ENCODE measurements at places on chromosomes 2 and 18. TPM values are rescaled to one million over a fixed set of nuclear protein-coding genes. Genes with fewer than 3 reads are reported as not detected.

Gene RNU2-63P
- 3.9 TPM for total RNA-seq

DNA sequence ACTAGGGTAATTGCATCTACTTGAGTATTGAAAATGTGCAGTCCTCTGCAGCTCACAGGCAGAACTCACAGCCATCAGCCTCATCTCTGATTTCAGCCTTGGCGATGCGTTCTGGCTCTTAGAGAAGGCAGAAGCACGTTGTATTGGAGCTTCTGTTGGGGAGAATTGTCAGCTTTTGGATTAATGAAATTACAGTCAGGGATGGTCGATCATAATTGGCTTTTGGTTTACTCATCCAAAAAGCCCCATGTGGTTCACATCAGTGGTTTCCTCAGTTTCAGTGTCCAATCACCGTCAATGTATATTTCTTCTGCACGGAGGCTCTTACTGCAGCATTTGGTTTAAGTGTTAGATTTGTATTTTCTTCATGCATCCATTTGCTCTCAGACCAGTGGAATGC lies 218.5 kb upstream of the SOX11 start:
- H3K27ac ChIP-seq, result no peak overlapping the region
- no peak overlapping the region for H3K4me3 ChIP-seq
- H3K36me3 ChIP-seq, result no peaks in the 10 kb centered on the region
- no peak for DNase-seq
- no peaks in the 10 kb centered on the region for H3K27me3 ChIP-seq

DNA sequence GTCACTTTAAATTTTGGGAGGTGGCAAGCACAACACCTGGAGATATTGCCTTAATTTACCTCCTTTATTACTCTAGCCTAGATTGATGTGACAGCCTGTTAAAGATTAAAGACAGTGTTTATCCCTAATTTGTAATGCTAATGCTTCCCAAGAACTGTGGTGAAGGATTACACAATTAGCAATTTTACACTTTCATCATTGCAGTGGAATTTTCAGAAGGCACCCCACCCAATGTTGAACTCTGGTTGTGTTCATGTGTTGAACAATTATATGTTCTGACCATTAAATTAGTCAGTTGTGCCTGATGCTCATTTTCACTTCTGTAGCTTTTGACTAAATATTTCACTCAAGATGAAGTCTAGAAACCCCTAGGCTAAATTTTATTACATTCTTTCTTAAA lies 317.1 kb upstream of the CWC22 start:
- H3K27ac ChIP-seq, result no peak overlapping the region
- no peaks in the 10 kb centered on the region for H3K4me1 ChIP-seq
- no peak for DNase-seq
- no peaks in the 10 kb centered on the region for H3K36me3 ChIP-seq

- peaks cover 6% of the 10 kb centered on the region for H3K4me1 ChIP-seq
- no peaks in the 10 kb centered on the region for H3K27me3 ChIP-seq
- H3K27ac ChIP-seq, result no peak overlapping the region
- peak; percentile 63 for DNase-seq
- no peak overlapping the region for H3K4me3 ChIP-seq
Measured at GRCh38 chr18:44818668-44819403, 138.1 kb downstream of the SETBP1 start.

- no peak overlapping the region for H3K4me3 ChIP-seq
- no peaks in the 10 kb centered on the region for H3K4me1 ChIP-seq
- no peaks in the 10 kb centered on the region for H3K36me3 ChIP-seq
- DNase-seq, result no peak
- H3K27me3 ChIP-seq, result no peaks in the 10 kb centered on the region
- H3K27ac ChIP-seq, result no peak overlapping the region
Measured at GRCh38 chr2:182937870-182938269, 71.4 kb upstream of the FRZB start.

DNA sequence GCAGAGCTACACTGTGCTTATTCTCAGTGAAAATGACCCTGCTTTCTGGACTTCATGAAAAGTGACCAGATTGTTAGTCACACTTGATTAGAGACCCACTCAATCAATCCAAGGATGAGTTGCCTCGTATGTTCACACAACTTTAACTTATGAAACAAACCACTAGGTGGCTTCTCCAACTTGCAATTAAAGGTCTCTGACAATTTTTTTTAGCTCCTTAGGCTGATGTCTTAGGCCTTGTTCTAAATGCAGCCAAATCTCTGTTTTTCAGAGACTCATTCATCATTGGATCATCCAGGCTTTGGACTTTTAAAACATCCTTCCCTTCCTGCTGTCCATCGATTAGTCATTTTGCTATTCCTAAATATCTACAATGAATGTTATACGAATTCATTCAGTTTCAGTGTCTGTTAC lies 63.4 kb downstream of the MREG start:
- no peak overlapping the region for H3K27ac ChIP-seq
- H3K36me3 ChIP-seq, result peaks cover 3% of the 10 kb centered on the region
- DNase-seq, result peak; percentile 36
- no peak overlapping the region for H3K4me3 ChIP-seq
- peaks cover 3% of the 10 kb centered on the region for H3K4me1 ChIP-seq

GRCh38 chr2:149000158-149000938 lies 38.2 kb upstream of the LYPD6B start:
- DNase-seq, result no peak
- no peak overlapping the region for H3K27ac ChIP-seq
- no peaks in the 10 kb centered on the region for H3K27me3 ChIP-seq

GRCh38 chr2:161995553-161996016 lies 78.4 kb downstream of the DPP4 start:
- no peak overlapping the region for H3K27ac ChIP-seq
- no peak overlapping the region for H3K4me3 ChIP-seq
- no peaks in the 10 kb centered on the region for H3K36me3 ChIP-seq
- H3K27me3 ChIP-seq, result no peaks in the 10 kb centered on the region
- H3K4me1 ChIP-seq, result no peaks in the 10 kb centered on the region

DNA sequence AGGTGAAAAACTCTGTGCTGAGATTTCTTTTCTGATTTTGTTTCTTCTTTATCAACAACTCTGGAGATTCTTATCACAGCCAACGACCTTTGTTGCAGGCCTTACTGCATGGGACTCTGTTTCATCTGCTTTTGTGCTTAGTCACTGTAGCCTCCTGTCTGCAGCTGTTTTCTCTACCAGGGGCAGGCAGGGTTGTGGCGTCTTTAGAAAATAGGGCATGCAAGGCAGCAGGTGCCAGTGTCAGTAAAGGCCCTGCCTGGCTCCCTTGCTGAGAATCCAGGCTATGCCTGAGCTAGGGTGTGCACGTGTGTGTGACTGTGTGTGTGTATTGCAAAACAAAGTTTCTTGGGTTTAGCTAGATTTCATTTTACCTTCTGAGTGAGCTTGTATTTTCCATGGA lies 14.6 kb upstream of the SLC9A2 start:
- no peak overlapping the region for H3K4me3 ChIP-seq
- H3K36me3 ChIP-seq, result no peaks in the 10 kb centered on the region
- no peak for DNase-seq
- peaks cover 2% of the 10 kb centered on the region for H3K27me3 ChIP-seq

Gene CABYR
- total RNA-seq, result 1.6 TPM

- DNase-seq, result no peak
- peaks cover 16% of the 10 kb centered on the region for H3K36me3 ChIP-seq
- H3K27ac ChIP-seq, result no peak overlapping the region
Measured at GRCh38 chr18:13026583-13027270, 35.6 kb downstream of the CEP192 start.

GRCh38 chr18:32511147-32511546 lies 40.5 kb upstream of the GAREM1 start:
- DNase-seq, result no peak
- H3K27me3 ChIP-seq, result no peaks in the 10 kb centered on the region
- no peaks in the 10 kb centered on the region for H3K36me3 ChIP-seq
- no peaks in the 10 kb centered on the region for H3K4me1 ChIP-seq

Gene SRD5A2
- total RNA-seq, result 5.3 TPM

All from lung (tissue), 17 donors.